ENCODE measurements at places on chromosomes 2 and 18.

DNA sequence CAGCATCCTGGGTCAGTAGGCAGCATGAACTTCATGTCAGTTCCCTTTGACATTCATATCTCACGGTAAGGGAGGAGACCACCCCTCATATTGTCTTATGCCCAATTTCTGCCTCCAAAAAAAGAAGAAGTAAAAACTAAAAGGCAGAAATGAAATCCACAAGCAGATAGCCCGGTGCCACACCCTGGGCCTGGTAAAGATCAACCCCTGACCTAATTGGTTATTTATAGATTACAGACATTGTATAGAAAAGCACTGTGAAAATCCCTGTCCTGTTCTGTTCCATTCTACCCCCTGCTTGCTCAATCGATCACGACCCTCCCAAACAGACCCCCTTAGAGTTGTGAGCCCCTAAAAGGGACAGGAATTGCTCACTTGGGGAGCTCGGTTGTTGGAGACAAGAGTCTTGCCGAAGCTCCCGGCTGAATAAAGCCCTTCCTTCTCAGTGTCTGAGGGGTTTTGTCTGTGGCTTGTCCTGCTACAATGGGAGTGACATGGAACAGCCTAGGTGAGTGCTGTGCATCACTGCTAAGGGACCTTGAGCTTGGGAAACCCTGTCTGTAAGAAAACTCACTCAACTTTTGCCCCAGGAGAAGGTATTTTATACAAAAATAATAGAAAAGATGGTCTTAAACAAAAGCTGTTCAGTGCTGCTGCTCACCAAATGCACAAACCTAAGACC lies 11.1 kb downstream of the NDUFV2 start:
- DNase-seq = no peak

DNA sequence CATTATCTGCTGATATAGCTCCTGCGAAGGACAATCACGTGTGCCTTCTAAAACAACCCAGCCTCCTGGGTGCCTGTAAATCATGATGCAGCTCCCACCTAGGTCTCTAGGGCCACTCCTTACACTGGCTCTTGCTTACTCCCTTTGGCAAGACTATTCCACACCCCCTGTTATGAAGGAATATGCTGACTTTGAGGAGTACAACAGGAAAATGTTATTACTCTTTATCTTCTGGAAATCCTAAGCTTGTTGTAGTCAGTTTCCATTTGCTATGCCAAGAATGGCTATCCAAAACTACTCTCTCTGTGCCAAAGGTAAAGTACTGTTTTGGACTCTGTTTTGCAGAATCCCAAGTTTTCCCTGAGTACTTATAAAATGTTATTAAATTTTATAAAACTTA lies 7.7 kb downstream of the SGO2 start:
- DNase-seq = no peak

DNA sequence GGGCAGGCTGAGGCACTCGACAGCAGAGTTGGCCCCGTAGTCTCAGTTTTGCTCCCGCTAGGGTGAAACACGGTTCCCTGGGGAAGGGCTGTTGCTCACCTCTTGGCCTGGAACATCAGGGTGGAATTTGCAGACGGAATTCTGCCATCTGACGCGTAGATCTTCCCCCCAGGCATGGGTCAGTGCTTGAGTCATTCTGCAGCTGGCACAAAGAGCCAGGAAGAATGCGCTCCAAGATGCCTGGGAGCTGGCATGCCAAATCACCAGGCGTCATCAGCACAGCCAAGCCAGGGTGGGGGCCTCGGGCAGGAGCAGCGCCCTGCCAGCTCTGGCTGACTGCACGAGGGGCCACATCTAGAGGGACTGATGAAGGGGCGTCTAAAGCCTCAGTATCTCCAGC lies 42.7 kb downstream of the ODC1 start:
- peak; percentile 97 for DNase-seq

DNA sequence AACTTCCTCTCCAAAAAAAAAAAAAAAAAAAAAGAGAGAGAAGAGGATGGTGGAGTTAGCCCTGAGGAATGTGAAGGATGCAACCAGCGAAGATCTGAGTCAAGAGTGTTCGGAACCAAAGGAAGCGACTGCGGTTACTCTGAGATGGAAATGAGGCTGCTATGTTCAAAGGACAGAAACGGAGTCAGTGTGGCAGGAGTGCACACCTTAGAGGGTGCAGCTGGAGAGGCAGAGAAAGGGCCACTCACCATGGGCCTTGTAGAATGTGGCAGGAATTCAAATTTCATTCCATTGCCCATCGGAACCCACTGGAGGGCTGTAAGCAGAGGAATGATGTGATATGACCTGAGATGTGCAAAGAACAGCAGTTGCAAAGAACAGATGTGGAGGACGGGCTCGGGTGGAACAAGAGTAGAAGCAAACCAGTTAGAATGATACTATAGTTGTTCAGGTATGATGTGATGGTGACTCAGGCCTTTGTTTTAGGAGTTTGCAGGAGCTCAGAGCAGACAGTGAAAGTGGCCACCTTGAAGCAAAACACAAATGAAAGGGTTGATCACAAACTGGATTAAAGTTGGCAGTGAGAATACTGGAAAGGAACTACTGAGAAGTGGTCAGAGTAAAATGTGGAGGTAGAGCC lies 22.6 kb downstream of the ITGA6 start:
- DNase-seq = no peak

DNA sequence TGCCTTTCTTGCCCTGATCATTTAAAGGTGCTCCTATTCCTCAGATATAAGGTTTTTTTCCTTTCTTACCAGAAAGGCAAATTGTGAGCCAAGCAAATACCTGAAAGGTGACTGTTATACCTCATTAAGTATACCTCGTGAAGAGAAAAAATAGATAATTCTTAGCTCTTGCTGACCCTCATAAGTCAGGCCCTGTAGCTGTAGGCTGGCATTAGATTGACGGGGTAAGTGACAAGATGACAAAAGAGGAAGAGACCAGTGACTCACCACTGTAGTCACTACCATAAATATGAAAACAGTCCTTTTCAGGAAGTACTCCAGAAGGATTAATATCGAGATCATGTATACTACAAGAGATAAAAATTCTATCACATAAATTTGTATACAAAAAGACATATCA lies 104.6 kb downstream of the PTPN4 start:
- no peak for DNase-seq

- peak; percentile 74 for DNase-seq
These were observed 81.5 kb downstream of the CHRNA1 start for GRCh38 chr2:174682578-174683391.

DNA sequence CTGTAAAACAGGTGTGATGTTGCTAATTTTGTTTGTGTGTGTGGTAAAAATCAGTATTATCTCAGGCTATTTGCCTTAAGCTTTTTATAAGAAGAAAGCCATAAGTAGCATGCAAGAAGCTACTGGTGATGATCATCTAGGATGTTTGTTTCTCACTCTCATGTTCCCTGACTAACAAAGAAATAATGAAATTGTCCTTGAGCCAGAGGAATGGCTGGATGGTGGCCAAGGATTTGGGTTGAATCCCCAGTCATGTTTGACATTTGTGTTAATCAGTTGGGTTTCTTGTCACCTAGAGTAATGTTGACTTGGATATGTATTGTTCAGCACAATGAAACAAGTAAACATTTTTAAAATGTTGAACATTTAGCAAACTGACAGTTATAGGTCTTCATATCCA lies 496.8 kb upstream of the ZEB2 start:
- no peak for DNase-seq

DNA sequence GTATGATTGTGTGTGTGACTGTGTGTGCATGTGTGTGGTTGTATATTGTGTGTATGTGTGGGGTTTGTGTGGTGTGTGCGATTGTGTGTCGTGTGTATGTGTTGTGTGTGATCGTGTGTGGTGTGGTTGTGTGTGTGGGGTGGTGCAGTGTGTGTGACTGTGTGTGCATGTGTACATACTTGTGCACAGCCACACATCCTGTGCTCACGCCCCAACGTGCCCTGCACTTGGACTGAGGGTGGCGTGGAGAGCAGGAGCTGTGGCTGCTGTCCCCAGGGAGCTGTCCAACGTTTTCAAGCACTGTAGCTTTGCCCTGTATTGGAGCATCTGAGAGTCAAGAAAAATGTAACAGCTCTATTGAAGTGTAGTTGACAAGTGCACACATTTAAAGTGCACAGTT lies 243.2 kb upstream of the HDAC4 start:
- peak; percentile 45 for DNase-seq

DNA sequence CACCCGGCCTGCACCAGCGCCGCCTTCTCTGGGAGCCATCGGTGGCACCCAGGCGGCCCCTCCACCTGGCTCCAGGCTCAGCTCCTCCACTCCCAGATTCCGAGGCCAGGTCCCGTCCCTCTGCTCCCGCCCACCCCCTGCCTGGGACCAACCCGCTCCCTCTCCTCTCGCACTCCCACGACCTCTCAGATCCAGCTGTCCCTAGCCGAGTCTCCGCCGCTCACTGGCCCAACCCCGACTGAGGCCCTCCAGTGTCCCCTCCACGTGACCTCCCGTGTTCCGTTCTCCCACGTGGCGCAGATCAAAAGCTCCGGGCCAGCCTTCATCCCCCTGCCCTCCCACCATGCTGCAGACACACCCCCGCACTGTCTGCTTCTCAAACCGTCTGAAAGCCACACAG lies 14.4 kb upstream of the SALL3 start:
- DNase-seq = no peak

DNA sequence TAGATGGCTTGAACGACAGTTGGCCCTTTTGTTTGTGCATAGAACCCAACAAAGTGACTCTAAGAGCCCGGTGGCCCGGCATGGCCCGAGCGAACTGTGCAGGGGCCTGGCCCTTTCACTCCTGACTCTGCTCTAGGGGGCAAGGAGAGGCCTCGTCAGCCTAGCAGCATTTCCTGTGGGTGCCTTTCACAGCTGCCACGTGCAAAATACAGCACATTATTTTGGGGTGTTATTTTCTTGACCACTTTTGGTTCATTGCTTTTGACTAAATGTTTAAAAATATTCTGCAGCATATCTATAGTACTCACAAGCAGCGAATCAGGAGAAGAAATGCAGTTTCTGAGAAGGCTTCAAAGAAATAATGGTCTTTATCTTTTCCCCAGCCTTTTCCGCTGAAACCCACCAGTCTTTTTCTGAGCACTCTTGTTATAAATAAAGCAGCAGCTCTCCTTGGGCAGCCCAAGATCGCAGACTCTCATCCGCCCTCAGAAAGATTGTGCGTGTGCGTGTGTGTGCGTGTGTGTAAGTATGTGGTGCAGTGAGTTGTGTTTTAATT lies 31.3 kb downstream of the DGKD start:
- DNase-seq = no peak

GRCh38 chr18:55857409-55857808 lies 269.4 kb upstream of the TCF4 start:
- no peak for DNase-seq

- peak; percentile 87 for DNase-seq
These were observed at the start of gene SPR for GRCh38 chr2:72887032-72887739. TSS of gene SPR (plus strand) at chr2:72887408. CDS start at chr2:72887433, 25 bp downstream.

- no peak for DNase-seq
These were observed 118.7 kb downstream of the SPTBN1 start for GRCh38 chr2:54574860-54575247.

- no peak for DNase-seq
These were observed 319.8 kb upstream of the HNRNPA3 start for GRCh38 chr2:176892676-176893226.

All from MG63 (cell line).